ENCODE measurements at places on chromosomes 11 and 22.

DNA sequence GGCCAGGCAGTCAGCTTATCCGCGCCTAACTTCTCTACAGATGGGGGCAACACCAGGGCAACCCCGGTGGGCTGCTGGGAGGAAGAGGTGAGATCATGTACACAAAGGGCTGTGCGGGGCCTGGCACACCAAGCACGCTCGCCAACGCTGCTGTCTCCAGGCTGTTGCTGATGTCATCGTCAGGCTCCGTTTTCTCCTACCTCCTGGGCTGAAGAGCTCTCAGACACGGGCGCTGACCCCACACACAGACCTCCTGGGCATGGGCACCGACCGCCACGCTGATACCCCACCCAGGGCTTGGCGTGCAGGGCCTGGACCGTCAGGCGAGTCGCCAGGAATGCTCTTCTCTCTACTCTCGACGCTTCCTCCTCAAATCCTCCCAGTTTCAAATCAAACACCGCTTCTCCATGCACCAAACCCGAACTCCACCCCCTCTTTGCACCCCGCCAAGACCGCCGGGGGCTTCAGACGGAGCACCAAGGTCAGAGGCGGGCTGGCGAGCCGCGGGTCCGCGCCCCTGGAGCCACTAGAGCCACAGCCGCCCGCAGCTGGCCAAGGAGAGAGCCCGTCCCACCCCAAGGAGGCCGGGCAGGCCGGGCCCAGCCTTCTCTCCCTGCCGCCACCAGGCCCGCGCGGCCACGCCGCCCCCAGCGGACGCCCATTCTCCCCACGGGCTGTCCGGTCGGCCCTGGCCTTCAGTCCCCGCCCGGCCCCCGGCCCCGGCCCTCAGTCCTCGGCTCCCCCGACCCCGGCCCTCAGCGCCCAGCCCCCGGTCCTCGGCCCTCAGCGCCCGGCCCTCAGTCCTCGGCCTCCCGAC, 772 bp downstream of the SBF1 start:
- DNase-seq, result no peak

DNA sequence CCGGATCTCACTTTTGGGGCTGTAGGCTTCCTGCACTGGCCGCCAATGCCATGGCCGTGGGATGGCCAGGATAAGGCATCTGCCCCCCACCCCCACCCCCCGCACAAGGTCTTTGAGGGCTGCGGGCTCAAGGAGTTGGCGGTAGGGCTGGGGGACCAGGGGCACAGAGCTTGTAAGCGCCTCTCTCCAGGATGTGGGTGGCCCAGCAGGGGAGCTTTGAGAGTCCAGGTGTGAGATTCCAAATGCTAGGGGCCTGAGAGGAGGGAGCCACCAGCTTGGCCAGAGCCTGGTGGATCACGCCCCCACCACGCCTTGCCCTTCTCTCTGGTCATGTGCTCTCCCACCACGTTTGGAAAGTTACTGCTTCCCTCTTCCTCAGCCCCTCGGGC, 5.0 kb downstream of the CD81 start:
- DNase-seq, result no peak

DNA sequence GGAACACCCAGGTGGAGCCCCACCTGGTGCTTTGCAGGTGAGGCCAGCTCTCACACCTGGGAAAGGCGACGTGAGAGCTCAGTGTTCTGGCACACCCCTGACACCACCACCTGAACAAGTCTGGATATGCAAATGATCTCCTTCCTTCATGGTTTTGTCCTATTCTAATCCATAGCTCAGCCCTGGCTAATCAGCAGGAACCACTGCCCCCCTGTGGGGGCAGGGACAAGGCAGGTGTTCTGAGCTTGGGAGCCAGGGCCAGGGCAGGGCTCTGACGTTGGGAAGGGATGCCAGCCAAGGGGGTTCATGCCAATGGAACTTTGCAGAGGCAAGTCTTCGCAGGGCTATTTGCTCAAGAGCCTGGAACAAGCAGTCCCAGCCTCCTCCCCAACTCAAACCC, 144.2 kb downstream of the TRIM29 start:
- DNase-seq, result no peak

DNA sequence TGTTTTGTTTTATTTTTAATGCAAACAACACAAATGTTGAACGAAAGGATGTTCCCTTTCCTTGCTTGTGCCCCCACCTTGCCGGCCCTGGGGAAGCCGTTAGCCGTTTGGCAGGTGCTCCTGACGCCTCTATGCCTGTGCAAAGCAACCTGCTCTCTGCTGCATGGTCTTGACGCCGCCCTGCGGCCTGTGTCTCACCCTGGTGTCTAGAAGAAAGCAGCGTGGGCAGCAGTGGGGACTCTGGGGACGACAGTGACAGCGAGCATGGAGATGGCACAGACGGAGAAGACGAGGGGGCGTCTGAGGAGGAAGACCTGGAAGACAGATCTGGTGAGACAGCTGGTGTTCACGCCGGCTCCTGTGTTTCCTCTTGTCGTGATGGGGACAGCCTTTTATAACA, 5.5 kb downstream of the PHRF1 start:
- DNase-seq, result no peak

DNA sequence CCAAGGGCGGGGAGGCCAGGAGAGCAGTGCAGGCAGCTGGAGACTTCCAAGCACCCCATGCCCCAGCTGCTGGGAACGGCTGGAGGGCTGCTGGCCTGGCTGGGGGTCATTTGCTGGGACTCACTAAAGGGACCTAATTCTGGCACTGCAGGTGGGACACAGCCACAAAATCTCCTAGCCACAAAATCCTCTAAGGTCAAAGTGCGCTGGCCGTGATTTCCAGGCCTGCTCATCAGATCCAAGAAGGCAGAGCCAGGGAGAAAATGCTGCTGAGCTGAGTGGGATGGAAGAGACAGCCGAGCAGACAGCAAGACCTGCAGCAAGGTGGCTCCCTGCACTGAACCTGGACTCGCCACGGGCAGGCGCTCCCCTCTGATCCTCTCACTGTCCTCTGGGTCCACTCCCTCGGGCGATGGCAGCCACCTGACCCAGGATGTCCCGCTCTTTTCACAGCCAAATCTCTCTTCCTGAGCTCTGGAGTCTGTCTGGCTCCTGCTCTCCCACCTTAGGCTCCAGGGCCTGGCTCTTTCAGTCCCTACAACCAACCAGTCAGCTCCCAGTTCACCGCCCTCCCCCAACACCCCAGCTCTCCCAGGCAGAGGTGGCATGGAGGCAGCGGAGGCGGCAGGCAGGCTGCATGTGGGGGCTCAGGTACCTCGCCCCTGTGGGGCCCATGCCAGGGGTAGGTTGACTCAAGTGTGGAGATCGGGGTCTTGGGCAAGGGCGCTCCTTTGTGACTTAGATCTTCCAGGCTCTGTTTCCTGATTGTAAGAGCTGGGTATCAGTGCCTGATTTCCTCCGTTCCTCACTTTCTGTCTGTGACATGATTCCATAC, 14.5 kb downstream of the OVOL1 start:
- DNase-seq, result no peak

GRCh38 chr11:2212411-2213251, 41.0 kb upstream of the TH start:
- no peak for DNase-seq

GRCh38 chr11:68734111-68734510, 17.2 kb downstream of the TESMIN start:
- DNase-seq, result no peak

GRCh38 chr11:104999721-105000120, 23.2 kb downstream of the CASP5 start:
- no peak for DNase-seq

GRCh38 chr11:35914816-35915215, 29.0 kb upstream of the LDLRAD3 start:
- DNase-seq, result no peak

GRCh38 chr11:36622431-36623136, 24.5 kb upstream of the RAG2 start:
- no peak for DNase-seq

DNA sequence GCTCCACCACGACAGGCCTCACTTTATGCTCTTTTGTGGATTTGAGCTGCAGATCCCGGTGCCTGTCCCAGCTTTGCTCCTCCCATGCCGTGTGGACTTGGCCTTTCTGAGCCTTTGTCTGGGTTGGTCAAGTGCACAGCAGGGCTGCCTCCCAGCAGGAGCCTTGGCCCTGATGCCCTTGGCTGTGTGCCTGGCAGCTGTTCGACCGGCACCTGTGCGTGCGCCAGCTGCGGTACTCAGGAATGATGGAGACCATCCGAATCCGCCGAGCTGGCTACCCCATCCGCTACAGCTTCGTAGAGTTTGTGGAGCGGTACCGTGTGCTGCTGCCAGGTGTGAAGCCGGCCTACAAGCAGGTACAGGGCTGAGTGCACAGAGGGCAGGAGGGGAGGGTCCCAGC, 46.5 kb downstream of the MYO7A start:
- no peak for DNase-seq

GRCh38 chr11:84541731-84542340, 1085.3 kb downstream of the DLG2 start:
- no peak for DNase-seq

GRCh38 chr11:118956094-118956846, at the start of gene UPK2:
Gene UPK2, plus strand, starts transcription at chr11:118956298. Its CDS starts 53 bp downstream, at chr11:118956351.
- DNase-seq, result peak; percentile 94

GRCh38 chr11:78943841-78944240, 369.2 kb upstream of the NARS2 start:
- DNase-seq, result no peak

- no peak for DNase-seq
Observed at GRCh38 chr11:109033627-109034338, 368.9 kb downstream of the DDX10 start.

GRCh38 chr11:23206741-23207336, 346.6 kb upstream of the CCDC179 start:
- DNase-seq, result no peak

- DNase-seq, result no peak
Observed at GRCh38 chr22:48636746-48637145, 1190.9 kb downstream of the BRD1 start.

GRCh38 chr11:69079661-69080256, 31.0 kb downstream of the TPCN2 start:
- DNase-seq, result no peak

DNA sequence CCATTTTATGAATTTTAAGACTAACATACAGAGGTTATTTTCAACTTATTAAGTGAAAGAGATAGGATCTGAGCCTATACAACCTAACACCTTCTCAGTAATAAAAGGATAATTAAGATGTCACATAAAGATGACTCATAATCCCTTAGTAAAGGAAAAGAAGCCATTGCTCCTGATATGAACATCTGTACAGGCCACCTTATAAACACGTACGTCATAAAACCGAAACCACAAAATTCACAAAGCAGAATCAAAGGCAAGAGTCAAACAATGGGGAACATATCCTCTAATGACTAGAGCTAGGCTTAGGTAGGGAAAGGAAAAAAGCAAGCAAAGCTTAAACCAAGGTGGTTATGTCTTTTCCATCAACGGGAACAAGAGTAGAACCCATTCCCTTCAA, 103.5 kb downstream of the KCNA4 start:
- DNase-seq, result no peak

GRCh38 chr11:70063555-70063954, 14.6 kb upstream of the ANO1 start:
- no peak for DNase-seq

- no peak for DNase-seq
Observed at GRCh38 chr11:130725421-130726233, 190.7 kb downstream of the SNX19 start.

- DNase-seq, result no peak
Observed at GRCh38 chr22:48321986-48322545, 1505.6 kb downstream of the BRD1 start.

- DNase-seq, result no peak
Observed at GRCh38 chr11:13119941-13120520, 110.9 kb downstream of the RASSF10 start.

DNA sequence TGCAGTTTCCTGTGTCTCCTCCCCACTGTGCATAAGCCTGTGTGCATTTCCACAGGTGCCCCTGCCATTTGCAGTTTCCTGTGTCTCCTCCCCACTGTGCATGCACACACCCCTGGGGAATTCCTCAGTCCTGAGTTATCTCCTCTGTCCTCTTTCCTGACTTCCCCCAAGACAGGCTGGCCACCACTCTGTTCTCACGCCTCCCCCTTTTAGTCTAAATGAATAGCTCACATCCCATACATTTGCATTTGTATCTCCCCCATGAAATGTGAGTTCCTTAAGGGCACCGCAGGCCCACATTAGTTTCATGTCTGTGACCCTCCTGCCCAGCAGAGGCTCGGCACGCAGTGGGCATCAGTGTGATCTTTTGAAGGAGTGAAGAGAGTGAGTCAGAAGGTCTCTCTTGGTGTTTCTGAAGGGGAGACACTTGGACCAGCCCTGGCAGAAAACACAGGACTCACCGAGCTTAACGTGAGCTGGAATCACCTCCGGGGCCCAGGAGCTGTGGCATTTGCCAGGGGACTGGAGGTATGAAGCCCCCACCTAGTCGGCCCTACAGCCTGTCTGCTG, 6.2 kb downstream of the LRRC74B start:
- no peak for DNase-seq

DNA sequence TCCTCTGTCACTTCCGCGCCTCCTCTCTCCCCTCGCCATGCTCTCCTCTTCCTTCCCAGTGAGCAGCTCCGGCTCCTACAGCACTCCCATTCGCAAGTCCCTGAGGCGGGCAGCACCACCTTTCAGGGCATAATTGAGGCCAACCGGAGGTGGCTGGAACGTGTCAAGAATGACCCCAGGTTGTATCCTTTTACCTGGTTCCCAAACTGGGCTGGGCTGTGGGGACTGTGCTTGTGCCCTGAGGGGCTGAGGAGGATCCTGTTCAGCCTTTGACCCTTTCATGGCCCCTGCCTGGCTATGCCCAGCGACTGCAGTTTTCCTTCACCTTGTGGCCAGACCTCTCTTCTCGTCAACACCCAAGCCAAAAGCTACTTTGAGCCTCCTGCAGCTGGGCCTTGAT, 84.1 kb downstream of the CEP164 start:
- no peak for DNase-seq

- DNase-seq, result no peak
Observed at GRCh38 chr11:1937616-1938342, 9.4 kb upstream of the MRPL23 start.

DNA sequence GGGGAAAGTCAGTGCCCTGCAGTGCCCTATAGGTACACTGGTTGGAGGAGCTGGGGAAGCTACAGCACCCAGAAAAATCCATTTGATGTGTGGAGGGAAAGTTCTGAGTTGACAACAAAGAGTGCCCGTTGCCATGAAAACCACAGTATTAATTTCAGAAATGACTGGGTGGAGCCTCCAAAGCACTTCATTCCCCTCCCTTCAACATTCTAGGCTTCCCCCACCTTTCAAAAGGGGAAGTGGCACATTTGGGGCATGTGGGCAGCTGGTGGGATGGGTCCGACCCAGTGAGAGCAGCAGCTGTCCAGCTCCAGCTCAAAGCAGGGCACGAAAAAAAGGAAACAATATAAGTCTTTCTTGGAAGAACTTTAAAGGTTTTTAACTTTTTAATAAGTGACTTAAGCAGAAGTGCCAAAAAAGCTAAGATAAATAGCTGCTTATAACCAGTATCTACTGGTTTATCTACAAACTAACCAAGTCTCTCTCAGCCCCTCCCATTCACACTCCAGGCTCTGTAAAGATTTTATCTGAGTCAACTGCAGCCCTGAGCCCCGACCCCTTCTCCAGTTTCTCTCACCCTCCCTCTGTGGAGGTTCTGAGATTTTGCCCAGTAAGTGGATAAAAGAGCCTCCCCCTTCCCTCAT, 9.0 kb upstream of the AHNAK start:
- DNase-seq, result peak; percentile 71

DNA sequence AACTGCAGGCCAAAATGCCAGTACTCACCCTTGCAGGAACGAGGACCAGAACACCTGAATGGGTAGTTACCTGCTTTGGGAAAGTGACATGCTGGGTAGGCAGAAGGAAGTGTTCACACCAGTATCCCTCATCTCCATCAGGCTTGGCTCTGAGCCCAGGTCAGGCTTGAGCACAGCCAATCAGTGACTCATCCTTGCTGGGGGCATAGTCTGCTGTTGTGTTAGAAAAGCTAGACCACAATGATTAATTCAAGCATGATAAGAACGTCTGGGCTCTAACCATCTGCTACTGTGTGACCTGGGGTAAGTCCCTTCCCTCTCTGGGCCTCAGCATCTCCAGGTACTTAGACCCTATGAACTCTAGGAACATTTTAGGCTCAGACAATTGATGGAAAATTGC, 450.4 kb downstream of the MIAT start:
- DNase-seq, result no peak

All from GM10248 (cell line).